ENCODE measurements at places on chromosomes 2 and 18.

- no peak for DNase-seq
Observed at GRCh38 chr2:206831442-206831995, 66.1 kb downstream of the FASTKD2 start.

DNA sequence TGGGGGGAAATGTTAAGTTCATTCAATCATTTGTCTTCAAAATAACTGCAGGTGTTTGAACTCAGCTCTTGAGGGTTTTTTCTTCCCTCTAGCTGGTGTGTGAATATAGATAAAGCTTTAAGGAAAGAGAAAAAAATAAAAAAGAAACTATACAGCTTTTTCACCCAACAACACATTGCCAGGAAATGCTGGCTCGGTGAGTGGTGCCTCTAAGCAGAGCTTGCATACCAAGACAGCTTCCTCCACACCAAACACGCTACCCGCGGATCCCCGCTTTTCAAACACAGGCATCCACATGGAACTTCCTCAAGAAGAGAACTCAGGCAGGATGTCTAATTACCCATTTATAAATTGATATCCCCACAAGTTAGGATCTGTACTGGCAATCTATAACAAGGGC, 69.8 kb upstream of the TANK start:
- no peak for DNase-seq

GRCh38 chr2:121595012-121595891, 54.0 kb downstream of the CLASP1 start:
- DNase-seq, result no peak

DNA sequence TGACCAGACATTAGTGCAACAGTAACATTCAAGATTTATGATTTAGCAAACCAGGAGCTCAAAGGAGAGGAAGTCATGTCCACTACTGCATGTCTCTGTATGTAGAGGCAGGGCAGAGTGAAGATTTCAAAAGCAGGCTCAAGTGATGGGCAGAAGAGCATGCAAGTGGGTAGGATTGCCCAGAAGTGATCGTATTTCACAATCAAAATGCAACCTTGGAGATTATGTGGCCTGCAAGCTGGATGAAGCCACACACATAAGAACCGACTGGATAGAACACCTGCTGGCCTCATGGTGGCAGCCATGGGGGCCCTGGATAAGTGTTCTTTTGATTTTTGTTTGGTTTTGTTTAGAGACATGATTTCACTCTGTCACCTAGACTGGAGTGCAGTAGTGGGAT, 286.8 kb upstream of the RAB12 start:
- DNase-seq, result no peak

- no peak for DNase-seq
Observed at GRCh38 chr18:32958746-32959145, 185.9 kb upstream of the KLHL14 start.

DNA sequence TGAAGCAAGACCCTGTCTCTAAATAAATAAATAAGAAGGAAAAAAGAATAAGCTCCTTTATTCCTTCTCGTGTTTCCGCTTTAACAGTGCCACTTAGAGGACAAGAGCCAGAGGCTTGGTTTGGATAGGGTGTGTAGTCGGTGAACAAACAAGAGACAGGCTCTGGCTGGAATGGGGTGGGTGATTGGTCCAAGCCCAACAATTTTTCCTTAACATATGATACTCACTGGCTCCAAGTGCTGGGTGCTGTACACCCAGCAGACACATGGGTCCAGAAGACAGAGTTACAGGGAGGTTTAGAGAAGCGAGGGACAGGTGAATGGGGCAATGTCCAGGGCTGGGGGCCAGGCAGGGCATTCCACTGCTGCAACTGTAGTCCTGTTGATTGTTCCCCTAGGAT, 77.8 kb downstream of the NCAPH start:
- no peak for DNase-seq

DNA sequence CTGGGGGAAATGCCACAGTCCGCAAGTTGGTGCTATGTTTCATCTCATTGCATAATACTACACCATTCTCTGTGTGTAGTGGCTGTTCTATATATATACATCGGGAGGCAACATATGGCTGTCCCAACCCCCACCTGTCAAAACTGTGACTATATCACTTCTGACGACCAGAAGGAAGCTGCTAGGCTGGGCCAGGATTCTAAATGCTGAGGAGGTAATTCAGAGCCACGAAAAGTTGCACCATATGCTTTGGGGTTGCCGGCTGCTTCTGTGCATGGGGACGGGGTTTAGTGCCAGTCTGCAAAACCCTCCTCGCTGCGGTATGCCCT, 117.3 kb downstream of the MSH2 start:
- no peak for DNase-seq

DNA sequence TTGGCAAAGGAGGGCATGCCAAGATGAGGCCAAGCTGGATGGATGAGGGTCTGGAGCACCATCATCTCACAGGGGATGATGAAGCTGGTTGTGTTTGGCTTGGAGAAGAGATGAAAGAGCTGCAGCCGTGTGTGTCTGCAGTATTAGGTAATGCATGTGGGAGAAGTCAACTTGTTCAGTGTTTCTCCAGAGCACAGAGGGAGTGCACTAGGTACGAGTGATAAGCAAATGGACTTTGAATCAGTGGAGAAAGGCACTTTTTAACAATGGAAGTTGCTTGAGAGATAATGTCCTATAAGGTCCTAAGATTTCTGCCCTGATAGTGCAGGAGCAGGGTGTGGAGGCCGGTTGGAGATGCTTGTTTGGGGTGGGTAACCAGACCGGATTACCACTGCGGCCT, 36.0 kb downstream of the SLC14A2 start:
- DNase-seq, result no peak

- no peak for DNase-seq
Observed at GRCh38 chr2:203105996-203106395, 91.3 kb downstream of the NBEAL1 start.

- no peak for DNase-seq
Observed at GRCh38 chr2:12155303-12156051, 409.0 kb downstream of the LPIN1 start.

DNA sequence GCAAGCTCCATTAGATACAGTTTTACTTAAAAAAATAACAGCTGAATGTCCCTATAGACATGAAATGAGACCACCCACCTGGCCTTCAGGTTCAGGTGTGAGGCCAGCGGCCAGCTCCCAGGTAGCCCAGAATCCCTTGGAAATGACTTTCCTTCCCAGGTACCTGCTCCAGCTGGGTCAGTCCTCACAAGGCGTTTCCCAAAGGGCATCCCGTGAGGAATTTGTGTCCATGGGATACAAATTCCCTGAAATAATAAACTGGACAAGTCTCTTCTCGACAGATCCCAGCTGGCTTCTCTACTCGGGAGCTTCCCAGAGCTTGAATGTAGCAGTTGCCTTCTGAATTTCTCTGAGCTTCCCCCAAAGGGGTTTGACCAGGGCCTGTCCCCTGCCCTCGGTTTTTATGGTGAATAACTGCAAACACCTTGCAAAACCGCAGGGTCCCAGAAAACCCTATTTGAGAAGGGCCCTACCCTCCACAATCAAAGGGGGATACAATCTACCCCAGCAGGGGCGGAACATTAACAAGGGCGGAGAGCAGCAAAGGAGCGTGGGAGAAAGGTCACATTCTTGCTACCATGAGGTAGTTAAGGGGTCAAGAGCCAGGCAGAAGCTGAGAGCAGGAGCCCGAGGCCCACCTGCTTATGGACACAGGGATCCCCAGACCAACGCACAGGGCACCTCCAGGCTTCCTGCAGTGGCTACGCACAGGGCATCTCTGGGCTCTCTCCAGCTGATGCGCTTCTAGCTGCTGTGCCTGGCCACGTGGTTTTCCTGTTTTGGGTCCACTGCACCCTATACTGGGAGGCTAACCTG, 107.7 kb downstream of the HDAC4 start:
- DNase-seq, result no peak

DNA sequence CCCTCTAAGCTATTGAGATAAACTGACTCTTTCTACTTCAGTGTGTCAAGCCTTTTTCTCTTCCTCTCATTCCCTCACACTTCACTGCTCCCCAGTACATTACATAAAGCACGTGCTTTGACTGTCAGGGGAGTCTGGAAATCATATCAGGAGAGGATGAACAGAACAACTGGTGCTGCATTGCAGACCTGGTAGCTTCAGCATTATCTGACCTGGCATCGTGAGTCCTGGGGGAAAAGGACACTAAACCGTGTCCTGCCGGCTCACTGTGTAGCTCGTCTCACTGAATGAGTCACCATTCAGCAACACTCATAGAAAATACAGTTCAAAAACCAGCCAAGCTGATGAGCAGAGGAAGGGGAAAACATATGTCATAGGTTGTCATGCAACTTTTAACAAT, 108.5 kb upstream of the UNC80 start:
- DNase-seq, result no peak

GRCh38 chr2:66840321-66841002, 405.5 kb downstream of the MEIS1 start:
- DNase-seq, result no peak

GRCh38 chr2:159933040-159933726, 129.2 kb downstream of the PLA2R1 start:
- DNase-seq, result no peak

- no peak for DNase-seq
Observed at GRCh38 chr2:32750880-32751279, 123.0 kb downstream of the TTC27 start.

DNA sequence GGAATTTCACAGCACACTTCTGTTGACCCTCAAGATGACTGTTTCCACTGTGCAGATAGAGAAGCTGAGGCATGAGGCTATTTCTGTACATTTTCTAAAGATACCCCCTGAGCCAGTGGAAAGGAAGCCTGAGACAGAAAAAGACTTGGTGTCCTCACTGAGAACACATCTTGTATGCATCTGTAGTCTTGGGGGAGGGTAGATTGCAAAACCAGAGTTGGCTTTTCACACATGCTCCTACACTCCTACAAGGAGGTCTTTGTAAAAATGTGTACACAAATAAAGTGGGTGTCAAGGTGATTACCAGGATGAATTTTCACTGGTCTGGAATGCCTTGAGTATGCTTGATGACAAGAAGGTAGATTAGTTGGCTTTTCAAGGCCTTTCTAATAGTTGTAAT, 98.0 kb downstream of the KCTD18 start:
- DNase-seq, result no peak

GRCh38 chr2:45932278-45932975, 281.0 kb downstream of the PRKCE start:
- DNase-seq, result no peak

DNA sequence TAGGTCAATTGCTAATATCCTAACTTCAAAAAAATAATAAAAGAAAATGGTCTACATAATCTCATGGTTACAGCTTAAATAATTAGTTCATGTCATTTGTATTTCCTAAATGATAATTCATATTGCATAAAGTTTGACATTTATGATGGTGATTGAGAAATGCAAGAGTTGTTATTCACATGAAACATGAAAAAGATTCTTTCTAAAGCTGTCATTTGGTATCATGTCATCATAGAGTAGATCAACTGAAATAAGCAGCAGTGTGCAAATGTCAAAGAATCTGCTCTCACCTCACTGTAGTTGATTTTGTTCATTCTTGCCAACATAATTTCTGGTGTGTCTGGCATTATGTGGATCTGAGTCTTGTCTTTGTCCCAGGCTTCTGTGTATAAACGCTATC, 95.3 kb downstream of the NEB start:
- DNase-seq, result no peak

GRCh38 chr18:62070302-62070701, 116.6 kb downstream of the PIGN start:
- DNase-seq, result no peak

DNA sequence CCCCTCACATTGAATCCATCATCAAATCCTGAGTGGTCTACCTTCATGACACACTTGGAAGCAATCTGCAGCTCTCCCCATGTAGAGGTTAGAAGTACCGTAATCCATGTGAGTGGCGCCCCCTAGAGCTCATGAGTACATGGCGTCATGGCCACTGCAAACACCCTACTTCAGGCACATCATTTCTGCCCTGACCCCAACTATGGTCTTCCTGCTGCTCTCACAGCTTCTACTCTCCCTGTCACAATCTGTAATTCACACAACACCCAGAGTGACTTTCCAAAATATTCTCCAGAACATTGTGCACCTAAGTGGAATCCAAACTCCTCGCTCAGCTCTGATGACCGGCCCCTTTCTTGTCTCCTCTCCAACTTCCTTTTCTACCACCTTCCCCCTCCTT, 141.9 kb downstream of the ANKRD44 start:
- DNase-seq, result peak; percentile 46

GRCh38 chr18:74479486-74480148, 16.5 kb upstream of the CNDP2 start:
- no peak for DNase-seq

- no peak for DNase-seq
Observed at GRCh38 chr2:40287195-40287594, 164.7 kb downstream of the SLC8A1 start.

DNA sequence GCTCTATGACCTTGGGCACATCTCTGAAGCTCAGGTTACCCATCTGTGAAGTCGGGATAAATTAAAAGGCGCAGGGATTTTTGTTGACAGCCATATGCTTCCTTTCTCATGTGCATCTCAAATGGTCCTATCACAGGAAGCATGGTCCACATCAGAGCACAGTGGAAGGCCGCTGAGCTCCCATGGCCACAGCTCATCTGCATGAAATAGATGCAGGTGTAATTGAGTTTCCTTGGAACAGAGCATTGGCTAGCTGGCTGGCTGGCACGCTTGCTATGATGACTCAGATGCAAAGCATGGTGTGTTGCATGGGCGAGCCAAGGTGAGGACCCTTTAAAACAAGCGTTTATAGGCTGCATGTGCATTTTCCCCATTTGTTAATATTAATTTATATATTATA, 79.3 kb downstream of the TXNL1 start:
- DNase-seq, result no peak

GRCh38 chr2:59905731-59906130, 647.7 kb downstream of the BCL11A start:
- no peak for DNase-seq

DNA sequence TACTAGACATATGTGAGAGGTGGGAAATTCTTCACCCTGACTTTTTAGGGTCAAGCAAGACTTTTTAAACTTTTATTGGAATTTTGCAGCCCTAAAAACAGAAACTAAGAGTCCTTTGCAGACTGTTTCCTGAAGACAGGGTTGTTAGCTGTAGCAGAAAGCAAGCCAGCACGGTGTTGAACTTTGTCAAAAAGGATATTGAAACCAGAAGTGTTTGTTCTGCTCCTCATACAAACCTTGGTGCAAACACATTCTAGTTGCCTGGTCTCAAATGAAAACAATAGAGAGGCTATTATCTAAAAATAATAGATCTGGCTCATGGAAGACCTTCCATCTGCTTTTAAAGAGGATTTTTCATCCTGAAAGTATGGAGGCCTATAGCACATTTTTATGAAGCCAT, 65.8 kb upstream of the IGFBP5 start:
- DNase-seq, result no peak

All from left ventricle myocardium inferior (tissue), 1 donor.